Thoracic aorta endothelial cell (primary cell): ENCODE measurements at places on chromosomes 16 and 17. TPM values are rescaled to one million over a fixed set of nuclear protein-coding genes. Genes with fewer than 3 reads are reported as not detected.

The ST6GALNAC2 gene
- 0.22 and 0.27 TPM in 2 replicates for total RNA-seq

The SLC35G6 gene
- not detected in 2 replicates for total RNA-seq

The CD300E gene
- total RNA-seq = not detected in 2 replicates

The TP53TG3B gene
- total RNA-seq = not detected in 2 replicates

The PERCC1 gene
- total RNA-seq = not detected in 2 replicates

The OR4D2 gene
- total RNA-seq = not detected in 2 replicates

The MYCBPAP gene
- 0.53 and 1.2 TPM in 2 replicates for total RNA-seq

The SLC12A3 gene
- total RNA-seq = not detected in 2 replicates

The FADS6 gene
- not detected in 2 replicates for total RNA-seq

The OSBPL7 gene
- 11.3 and 14.9 TPM in 2 replicates for total RNA-seq

The NDRG4 gene
- 11.1 and 28.1 TPM in 2 replicates for total RNA-seq

The KCNJ18 gene
- not detected in 2 replicates for total RNA-seq

The MAPT gene
- total RNA-seq = 0.07 and 0.27 TPM in 2 replicates

The ZFP1 gene
- total RNA-seq = 16.5 TPM in 2 replicates

The FOXC2 gene
- 4.1 and 5.7 TPM in 2 replicates for total RNA-seq

The EVI2B gene
- 2.0 and 2.5 TPM in 2 replicates for total RNA-seq

The KRT15 gene
- 2.1 and 2.3 TPM in 2 replicates for total RNA-seq

The MYH3 gene
- under 0.01 and 0.50 TPM in 2 replicates for total RNA-seq

The TMEM204 gene
- 14.9 and 24.1 TPM in 2 replicates for total RNA-seq

The BOLA2B gene
- 114 and 168 TPM in 2 replicates for total RNA-seq

The SGCA gene
- not detected in 2 replicates for total RNA-seq

The PIK3R6 gene
- not detected in 2 replicates for total RNA-seq

The EFCAB13 gene
- total RNA-seq = 6.0 and 7.0 TPM in 2 replicates

The CDH5 gene
- total RNA-seq = 787 and 817 TPM in 2 replicates

The NPIPA1 gene
- total RNA-seq = 32.0 and 33.7 TPM in 2 replicates

The PLD6 gene
- total RNA-seq = 2.1 and 2.4 TPM in 2 replicates

The FBXO39 gene
- 0.93 and 2.9 TPM in 2 replicates for total RNA-seq

The TPSD1 gene
- not detected in 2 replicates for total RNA-seq

The G6PC1 gene
- not detected in 2 replicates for total RNA-seq

The JUP gene
- total RNA-seq = 107 and 115 TPM in 2 replicates

The ABCC6 gene
- under 0.01 and 0.57 TPM in 2 replicates for total RNA-seq

The KRTAP2-1 gene
- not detected in 2 replicates for total RNA-seq

The ASGR2 gene
- total RNA-seq = not detected in 2 replicates

The AURKB gene
- total RNA-seq = 45.9 and 66.0 TPM in 2 replicates

The CDC27 gene
- total RNA-seq = 189 and 217 TPM in 2 replicates

The SLC5A10 gene
- not detected in 2 replicates for total RNA-seq

The SLC52A1 gene
- 0.07 TPM in 1 of 2 replicates, not detected in the other for total RNA-seq

The GPS2 gene
- 44.3 and 44.5 TPM in 2 replicates for total RNA-seq

The KRTAP4-1 gene
- total RNA-seq = not detected in 2 replicates

The DLX4 gene
- total RNA-seq = not detected in 2 replicates

The SLC16A13 gene
- total RNA-seq = 2.5 and 3.0 TPM in 2 replicates
